ENCODE measurements at places on chromosomes 16 and 17.

- DNase-seq = no peak
Measured at GRCh38 chr17:15440347-15440746, 27.1 kb downstream of the CDRT4 start.

DNA sequence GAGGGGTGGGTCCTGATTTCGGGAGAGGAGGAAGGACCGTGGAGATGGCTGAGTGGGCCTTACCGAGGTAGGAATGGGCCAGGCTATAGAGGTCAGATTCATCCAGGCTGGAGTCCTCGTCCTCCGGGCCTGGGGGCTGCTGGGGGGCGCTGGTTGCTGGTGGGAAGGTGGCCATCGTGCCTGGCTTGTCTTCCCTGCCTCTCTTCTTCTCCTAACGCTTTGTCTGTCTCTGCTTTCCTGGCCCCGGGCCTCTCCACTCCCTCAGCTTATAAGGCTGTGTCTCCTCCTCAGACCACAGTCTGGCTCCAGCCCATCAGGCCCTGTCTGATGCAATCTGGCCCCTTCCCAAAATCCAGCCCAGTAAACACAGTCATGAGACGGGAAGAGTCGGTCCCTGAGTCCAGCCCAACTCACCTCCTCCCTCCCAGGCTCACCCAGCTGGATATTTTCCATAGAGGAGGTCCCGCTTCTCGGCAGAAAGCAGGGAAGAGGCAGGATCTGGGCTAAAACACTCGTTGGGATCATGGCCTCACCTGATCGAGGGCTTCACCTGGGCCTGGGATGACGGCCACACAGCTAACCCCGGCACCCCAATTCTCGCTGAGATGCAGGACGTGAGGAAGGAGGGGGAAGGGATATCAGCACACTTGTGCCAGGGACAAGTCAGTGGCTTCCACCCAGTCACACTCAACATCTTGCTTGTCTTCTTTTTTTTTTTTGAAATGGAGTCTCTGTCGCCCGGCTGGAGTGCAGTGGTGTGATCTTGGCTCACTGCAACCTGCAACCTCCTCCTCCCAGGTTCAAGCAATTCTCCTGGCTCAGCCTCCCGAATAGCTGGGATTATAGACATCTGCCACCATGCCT lies at the start of gene NUPR1:
TSS of gene NUPR1 (minus strand) at position 242 of the 864 bp plus-strand sequence. CDS start at position 175, 67 bp downstream.
- DNase-seq = no peak

GRCh38 chr17:67017910-67018309 lies 26.4 kb upstream of the CACNG1 start:
- no peak for DNase-seq

DNA sequence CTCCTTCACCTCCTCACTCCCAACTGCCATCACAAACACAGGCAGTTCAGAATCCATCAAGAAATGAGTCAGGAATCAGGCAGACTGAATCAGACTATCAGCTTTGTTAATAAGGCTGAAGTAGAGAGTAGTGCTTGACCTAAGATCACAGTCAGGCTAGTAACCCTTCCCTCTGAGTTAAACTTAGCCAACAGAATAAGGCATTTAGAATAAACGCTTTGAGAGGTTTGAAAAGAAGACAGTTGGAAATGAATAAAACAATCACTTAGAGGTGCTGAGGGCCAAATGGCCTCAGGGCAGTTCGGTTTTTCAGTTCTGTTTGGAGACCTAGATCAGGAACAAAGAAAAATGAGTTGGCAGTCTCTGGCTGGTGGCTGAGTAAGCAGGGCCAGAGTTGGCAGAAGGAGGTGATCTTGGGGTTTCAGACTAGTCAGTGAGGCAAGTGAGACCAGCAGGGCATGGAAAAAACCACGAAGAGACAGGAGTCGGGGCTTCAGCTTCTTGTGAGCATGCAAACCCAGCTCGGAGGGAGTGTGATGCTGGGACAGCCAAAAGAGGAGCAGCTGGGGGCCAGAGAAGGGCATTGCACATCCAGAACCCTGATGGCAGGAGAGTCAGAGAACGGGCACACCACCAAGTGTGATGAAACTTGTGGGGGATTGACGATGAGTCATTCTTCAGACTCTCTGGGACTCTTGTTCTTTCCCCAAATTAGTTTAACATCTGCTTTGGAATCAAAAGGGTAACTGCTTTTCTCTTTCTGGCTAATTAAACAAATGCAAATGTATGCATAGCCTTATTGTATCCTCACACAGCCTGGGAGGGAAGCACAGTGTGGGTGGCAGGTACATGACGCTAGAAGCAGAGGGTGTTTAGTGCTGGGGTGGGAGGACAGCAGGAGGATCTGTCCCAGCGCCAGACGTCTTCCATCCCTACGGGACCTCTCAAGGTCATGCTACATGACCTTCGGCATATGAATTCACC lies 54.8 kb downstream of the SPECC1 start:
- DNase-seq = peak; percentile 55

- peak; percentile 19 for DNase-seq
Measured at GRCh38 chr16:50303041-50303604, 36.8 kb downstream of the ADCY7 start.

DNA sequence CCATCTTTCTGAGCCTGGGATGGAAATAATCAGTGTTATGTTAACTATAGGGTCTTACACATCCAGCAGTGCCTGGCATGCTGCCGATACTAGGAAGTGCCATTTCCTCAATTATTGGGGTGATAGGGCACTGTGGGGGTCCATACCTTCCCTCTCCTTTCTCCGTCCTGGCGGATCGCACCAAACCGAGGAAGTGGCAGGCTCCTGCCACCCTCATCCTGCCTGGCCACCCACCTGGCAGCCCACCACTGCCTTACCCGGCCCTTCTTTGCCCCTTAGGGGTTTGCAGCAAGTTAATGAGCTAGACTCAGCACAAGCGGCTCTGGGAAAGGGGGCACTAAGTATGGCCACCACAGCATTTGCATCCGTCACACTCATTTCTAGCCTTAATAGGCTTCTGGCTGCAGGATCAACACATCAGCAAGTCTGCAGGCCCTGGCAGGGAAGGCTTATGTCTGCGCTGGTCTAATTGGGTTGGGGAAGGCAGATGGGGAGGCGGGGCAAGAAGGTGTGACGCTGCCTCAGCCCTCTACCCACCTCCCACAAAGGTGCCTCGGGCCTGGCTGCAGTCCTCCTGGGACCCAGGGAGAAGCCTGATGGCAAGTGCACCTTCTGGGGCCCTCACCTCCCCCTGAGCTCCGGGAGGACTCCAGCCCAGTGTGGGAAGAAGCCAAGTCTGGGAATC lies 28.6 kb downstream of the DCAKD start:
- DNase-seq = no peak

DNA sequence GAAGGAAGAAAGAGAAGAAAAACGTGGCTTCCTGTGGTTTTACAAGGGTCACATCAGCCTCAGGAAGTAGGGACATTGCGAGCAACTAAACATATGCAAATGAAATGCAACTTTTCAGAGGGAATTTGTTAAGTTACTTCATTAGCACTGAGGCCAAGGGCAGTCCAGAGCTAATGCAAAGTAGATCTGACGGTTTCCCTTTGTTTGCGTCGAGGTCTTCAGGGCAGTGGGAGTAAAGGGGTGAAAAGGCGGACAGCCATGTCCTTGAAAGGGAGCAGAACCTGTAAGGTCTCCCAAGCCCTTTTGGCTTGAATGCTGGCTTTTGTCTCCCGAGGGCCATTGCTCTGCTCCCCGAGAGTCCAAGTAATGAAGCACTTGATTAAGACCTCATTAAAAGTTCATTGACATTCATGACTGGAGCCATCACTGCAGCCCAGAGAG lies 85.0 kb downstream of the PMP22 start:
- DNase-seq = peak; percentile 88

GRCh38 chr17:78844301-78845005 lies 3.8 kb upstream of the USP36 start:
- DNase-seq = no peak

DNA sequence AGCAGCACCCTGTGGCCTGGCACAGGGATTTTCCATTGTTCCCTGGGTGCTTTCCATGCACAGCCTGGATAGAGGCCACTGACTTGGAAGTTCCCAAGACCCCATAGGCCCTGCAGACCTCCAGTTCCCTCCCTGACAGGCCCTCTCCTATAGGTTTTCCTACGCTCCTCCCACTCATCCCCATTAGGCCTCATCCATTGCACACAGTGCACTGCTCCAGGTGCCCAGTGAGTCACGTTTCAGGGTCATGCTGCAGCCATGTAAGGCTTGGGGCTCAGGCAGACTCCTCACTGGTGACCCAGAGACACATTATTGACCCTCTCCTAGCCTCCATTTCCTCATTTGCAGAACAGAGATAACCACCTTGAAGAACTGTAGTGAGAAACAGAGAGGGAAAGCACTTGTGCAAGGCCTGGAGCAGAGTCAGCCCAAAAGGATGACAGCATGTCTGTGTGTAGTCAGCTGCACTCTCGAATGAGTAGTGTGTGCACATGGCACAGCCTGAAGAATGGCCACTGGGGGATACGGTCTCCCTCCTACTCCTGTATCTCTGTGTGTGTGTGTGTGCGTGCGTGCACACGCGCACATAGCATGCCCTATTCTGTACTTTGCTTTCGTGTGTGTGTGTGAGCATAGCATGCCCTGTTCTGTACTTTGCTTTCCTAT lies 26.8 kb downstream of the DRC3 start:
- DNase-seq = no peak

DNA sequence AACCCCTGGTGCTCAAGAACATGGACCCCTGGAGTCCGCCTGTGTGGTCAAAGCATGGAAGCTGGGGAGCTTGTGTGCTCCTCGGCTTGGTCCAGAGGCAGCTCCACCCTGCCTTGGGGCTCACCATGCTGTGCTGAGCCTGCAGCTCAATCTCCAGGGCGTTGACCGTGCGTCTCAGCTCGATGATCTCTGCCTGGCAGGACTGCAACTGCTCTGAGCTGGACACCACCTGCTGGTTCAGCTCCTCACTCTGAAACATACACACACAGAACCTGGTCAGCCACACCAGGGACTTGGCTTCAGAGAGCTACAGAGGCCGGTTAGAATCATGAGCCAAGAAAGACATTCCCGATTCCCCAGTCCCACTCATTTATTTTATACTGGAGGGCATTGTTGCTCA lies 2.7 kb downstream of the KRT35 start:
- no peak for DNase-seq

GRCh38 chr16:50478773-50479149 lies 69.4 kb upstream of the NKD1 start:
- peak; percentile 68 for DNase-seq

DNA sequence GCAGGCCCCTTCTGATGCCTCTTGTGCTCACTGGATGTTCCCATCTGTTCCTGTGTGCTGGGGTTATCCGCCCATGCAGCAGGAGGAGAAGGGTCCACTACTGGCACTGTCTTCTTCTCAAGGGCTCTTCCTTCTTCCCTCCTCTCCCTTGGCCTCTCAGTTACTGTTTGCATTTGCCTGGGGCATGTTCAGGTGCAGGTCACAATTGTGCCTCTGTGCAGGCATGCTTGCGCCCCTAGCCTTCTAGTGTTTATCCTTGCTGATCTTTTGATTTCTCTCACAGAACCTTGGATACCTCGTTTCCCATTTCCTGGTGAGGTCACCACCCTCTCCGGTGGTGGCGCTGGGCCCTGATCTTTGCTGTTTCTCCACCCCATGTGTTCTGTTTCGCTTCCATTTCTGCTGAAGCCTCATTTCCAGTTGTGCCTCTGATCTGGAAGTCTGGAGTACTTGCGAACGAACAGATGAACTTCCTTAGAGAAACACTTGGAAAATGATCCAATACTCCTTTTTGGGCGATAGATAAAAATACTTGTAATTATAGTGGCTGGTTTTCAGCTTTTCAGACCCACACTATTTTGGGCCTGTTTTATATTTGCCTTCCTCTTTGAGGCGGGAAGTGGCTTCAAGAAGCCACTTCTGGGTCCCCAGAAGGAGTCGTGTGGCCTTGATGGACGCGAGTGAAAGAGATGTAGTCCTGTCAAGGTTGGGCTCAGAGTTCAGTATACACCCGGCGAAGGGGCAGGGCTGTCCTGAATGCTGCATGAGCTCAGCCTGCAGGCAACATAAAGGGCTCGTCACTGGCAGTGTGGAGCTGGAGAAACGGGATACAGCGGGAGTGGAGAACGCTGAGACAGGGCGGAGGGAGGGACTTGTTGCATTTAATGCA lies 312.9 kb downstream of the SNX29 start:
- no peak for DNase-seq

DNA sequence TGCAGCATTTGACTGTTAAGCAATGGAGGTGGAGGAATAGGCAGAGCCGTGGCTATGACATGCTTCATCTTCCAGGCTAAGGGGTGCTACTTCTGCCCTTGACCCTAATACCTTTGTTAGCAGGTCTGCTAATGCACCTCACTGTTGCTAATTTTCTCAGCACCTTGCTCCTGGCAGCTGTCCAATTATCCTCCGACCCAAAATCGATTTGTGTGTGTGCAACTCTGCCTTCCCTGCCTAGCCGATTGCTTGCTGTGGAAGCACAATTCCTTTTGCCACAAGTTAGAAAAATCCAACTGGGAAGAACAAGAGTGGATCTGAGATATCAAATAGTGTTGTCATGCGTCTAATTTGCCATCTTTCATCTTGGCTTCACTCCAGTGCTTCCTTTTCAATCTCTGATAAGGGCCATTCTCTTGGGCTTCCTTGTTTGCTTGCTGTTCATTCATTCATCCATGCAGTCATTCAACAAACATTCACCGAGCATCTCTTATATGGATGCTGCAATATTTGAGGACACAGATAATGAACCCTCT lies 422.8 kb downstream of the RBFOX1 start:
- no peak for DNase-seq

DNA sequence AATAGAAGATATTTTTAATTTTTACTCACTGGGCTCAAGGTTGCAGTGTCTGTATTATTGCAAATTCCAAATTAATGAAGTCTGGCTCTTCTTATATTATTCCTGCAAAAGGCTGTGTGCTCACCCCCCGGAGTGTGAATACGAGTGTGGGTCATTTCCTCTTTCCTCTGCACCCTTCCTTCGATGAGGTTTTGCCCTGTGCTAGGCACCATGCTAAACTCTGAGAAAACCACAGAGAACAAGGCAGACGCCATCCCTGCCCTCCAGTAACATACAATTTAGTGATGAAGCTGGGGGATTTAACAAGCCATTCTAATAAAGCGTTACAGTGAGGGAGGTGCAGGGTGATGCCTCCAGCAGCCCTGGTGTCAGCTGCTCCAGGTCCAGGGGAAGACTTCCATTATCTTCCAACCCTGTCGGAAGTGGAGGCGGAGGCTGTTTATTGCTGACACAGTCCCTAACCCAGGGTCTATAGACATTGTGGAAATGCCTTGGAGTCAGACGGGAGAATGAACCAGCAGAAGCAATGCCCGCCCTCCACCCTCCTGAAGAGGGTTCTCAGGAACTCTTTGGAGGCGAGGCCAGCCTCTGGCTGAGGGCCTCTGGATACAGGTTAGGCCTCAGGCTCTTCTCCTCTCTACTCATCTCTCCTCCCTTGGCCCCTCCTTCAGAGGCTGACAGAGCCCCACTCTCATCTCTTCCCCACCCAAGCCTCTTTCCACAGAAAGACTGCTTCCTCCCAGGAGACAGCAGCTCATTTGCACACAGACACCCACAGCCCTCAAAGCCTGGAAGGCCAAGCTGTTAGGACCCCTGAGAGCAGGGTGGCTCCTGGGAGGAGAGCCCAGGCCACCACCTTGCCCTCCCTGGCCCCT lies 2.0 kb upstream of the ACE start:
- no peak for DNase-seq

- no peak for DNase-seq
Measured at GRCh38 chr16:62821824-62822223, 785.6 kb upstream of the CDH8 start.
